CD4-positive, alpha-beta T cell treated with Interleukin-12 subunit alpha and Interleukin-12 subunit beta, for 1 hour (primary cell): ENCODE measurements at places on chromosomes 1 and 21.
A peak's percentile ranks its signal among the peaks of the same experiment; 100 is the strongest.

DNA sequence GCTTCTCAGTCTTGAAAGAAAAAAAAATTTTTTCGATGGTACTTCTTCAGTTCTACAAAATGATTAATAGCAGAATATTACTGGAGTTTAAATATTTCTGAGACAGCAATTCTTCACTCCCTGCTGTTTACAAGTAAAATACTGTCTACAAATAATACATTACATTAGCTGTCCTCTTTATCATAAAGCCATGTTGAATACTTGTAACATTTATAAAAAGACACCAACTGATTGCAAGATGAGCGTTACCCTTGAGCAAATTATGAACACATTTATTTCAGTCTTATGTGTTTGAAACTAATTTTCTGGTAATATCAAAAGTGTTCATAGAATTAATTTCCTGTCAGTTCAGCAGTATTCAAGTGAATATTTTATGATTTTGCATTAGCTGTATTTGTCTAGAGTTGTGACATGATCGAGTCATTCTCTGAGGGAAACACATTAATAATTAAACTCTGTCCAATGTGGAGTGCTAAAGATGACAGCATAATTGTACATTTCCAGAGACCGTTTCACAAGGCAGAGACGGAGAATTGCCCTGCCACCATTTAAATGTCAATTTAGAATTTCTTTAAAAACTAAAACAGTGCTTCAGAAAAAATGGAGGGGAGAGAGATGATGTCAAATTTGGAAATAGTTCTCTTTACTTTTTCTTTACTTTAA lies 1359.0 kb upstream of the ADGRL4 start:
- DNase-seq = no peak

GRCh38 chr21:41315726-41316125 lies 875 bp upstream of the FAM3B start:
- no peak for DNase-seq

- no peak for DNase-seq
Measured at GRCh38 chr1:200970771-200971427, 52.6 kb downstream of the KIF21B start.

GRCh38 chr1:188122646-188123045 lies 1293.9 kb downstream of the PLA2G4A start:
- no peak for DNase-seq

- no peak for DNase-seq
Measured at GRCh38 chr1:5972198-5972520, 20.1 kb downstream of the NPHP4 start.

GRCh38 chr1:156994277-156994676 lies 51.3 kb downstream of the ARHGEF11 start:
- DNase-seq = no peak

GRCh38 chr1:118974661-118975060 lies 13.5 kb downstream of the TBX15 start:
- DNase-seq = no peak

DNA sequence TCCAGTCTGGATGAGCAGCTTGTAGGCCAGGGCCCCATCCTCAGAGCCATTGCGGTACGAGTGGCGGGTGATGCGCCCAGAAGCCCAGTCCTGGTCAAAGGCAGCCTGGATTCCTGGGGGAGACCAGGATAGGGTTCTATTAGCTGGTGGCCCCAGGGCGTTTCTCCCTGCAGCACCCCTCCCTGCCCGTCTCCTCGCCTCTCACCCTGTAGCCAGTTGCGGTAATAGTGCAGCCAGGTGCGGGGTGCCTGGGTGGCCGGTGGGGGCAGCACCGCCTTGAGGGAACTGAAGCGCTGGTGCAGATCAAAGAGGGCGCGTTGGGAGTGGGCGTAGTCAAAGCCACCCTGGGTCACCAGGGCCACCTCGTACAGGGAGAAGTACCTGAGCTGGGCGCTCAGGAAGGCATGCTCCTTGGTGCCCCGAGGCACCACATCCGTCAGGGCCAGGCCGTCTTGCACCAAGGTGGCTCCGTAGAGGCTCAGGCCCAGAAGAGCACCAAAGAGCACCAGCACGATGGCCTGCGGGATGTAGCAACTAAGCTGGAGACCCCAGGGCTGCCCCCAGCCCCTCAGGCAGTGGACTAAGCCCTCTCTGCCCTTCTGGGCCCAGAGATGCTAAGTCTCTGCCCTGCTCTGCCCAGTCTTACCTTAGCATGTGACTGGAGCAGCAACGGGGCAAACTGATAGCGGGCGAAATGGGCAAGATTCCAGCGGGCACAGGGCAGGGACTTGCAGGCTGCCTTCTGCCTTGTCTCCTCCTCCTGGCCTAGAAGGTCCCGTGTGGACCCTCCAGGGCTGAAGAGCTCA lies 15.7 kb downstream of the PTCH2 start:
- DNase-seq = no peak

DNA sequence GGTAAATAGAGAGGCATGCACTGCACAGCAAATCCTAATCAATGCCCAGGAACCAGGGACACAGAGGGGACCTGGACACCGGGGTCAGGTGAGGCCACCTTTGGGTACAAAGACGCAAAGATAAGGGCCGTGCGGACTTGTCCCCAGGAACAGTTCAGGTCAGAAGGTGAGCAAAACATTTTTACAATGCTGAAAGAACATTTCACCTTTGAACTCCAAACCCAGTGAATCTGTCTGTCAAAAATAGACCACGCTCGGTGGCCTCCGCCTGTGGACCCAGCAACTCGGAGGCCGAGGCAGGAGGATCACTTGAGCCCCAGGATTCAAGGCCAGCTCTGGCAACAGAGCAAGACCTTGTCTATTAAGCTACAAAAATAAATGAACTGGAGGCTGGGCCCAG lies 15.2 kb downstream of the TNFRSF14 start:
- no peak for DNase-seq

DNA sequence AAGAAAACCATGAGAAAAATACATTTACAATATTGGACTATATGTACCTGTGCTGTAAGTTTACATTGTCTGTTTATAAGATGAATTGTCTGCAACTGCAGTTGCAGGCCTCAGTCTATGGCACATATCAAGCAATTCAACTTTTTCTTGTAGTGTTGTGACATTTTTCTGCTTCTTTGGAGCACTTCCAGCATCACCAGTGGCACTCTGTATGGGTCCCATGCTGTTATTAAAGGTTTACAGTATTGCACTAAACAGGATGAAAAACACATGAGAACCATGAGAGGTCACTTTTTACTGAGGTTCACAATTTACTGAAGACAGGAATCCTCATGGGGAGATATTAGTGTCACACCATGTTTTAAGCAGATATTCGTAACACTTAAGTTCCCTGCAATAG lies 118.6 kb downstream of the GRIK1 start:
- no peak for DNase-seq

- DNase-seq = no peak
Measured at GRCh38 chr1:56806804-56807203, 12.4 kb downstream of the FYB2 start.

- DNase-seq = no peak
Measured at GRCh38 chr1:230375147-230375546, 51.0 kb downstream of the PGBD5 start.

DNA sequence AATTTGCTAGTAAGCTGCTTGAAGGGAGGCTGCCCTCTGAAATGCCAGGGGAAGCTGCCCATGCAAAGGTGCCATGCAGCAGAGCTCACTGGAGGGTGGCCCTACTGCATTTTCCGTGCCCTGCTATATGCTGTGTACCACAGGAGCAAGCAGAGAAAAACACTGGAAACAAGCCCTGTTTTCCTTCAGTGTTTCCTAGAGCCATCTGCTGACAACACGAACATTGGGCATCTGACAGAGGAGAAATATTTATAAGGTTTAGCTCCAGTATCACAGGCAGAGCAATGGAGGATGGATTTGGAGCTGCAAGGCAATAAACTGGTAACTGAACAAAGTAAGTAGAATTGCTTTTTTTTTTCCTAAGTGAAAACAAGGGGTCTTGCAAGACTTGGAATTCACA lies 198.4 kb downstream of the USP25 start:
- DNase-seq = no peak

DNA sequence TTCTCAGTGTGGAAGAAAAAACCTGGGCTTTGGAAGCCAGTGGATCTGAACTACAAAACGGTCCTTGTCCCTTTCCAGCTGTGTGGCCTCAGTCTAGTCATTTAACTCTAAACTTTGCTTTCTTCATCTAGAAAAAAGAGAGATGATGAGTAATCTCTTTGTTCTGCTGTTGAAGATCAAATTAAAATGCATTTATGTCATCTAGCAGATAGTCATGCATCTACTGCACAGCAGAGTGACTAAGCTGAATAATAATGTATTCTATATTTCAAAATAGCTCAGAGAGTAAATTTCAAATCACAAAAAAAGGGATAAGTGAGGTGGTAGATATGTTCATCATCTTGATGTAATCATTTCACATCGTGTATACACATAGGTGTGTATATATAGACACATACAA lies 473.2 kb downstream of the DSCAM start:
- no peak for DNase-seq

- DNase-seq = no peak
Measured at GRCh38 chr21:43211760-43212115, 42.9 kb downstream of the CRYAA start.

GRCh38 chr1:160291248-160292220 lies 6.6 kb upstream of the PEX19 start:
- peak; percentile 81 for DNase-seq

DNA sequence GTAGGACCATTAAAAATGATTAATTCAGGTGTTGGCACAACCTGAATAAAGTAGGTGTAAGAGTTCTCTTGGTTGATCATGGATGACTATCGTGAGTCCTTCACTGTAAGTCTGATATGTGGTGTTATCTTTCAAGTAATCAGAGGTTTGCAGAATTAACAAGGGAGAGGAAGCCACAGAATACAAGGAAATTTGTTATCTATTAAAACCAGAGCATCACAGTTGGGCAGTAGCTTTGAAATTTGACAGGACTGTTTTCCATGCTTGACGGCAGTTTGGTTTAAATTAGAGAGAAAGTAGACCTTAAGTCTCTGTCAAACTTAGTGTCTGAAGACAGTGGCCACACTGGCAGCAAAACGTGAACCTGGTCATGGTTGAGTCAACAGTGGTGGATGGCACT lies 139.5 kb upstream of the KCNK2 start:
- no peak for DNase-seq

DNA sequence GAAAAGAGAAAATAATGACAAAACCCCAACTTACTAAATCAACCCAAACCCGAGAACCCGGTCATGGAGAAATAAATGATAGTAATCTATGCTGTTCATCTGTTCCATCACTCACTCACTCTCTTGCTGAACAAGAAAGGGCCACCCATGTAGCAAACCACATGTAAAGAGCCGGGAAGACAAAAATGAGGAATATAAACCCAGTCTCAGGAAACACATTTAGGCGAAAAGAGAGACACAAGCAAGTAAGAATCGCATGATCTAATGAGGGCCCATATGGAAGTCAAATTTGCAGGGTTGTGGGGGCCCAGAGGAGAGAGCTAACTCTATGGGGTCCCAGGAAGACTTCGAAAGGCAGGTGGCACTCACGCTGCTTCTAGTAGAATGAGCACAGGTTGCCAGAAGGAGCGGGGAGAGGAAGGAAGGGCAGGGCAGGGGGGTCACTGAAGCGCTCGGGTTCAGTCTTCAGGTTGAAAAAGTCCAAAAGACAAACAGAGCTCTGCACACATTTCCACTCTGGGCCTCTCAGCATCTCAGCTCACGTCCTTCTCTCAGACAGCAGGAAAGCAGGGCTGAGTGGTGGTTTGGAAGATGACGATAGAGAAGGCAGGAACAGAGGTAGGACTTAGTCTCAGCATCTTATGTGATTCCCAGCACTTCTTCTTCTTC lies 142.9 kb upstream of the KRTAP19-8 start:
- peak; percentile 40 for DNase-seq

DNA sequence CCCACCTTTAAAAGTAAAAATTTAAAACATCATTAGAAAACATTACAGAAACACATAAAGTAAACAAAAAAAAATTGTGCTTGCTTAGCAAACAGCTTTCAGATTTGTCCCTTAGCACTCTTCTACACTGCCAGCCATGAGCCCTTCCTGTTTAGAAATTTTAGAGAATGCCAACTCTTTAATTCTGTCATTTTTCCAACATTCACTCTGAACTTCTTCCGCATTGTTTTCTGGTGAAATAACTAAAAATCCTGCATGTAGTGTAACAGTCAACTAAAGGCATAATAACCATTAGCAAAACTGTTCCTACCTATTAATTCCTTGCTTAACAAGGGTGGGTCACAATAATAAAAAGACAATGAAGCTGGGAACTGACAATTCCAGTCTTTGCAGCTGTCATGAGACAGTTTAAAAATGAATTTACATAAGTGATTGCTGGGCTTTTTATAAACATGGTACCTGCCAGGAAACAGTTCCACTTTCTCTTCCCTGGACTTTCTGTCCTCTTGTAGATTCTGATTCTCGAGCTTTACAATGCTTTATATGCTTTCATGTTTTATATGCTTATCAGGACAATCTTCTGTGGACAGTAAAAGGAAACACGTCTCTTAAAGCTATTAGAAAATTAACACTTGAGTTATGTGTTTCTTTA lies 19.0 kb downstream of the GNG12 start:
- DNase-seq = no peak

- DNase-seq = no peak
Measured at GRCh38 chr1:7516341-7516740, 254.8 kb upstream of the VAMP3 start.

DNA sequence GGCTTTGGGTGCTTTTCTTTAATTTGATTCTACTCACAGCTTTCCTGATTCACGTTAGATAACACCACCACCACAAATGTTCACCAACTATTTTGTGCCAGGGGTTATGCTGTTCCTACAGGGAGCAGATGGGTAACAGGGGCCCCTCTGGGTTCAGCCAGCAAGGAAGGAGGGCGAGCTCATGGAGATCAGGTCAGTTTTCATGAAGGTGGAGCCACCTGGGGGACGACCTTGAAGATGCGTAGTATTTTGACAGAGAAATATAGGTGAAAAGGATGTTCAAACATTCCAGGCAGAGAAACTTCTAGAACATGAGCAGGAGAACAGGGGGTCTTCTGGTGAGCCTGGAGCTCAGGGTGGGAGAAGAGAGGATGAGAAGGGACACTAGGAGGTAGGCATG lies 28.9 kb downstream of the KIAA0040 start:
- DNase-seq = no peak

DNA sequence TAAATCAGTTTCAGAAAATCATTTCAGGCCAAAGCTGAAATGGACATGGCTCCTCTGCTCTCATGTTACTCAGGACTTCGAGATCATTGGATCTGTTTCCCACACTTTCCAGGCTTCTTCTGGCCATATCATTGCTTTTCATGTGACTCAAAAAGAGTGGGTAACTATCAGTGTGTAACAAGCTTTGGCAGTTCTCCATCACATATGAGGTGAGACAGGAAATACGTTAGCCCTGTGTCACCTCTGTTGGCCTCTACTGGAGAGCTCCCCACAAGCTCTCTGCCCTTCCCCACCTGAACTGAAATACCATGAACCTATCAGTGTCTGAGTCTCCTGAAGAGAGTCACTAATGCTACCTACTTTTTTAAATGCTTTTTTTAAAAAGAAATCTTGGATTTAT lies 128.2 kb downstream of the LBR start:
- no peak for DNase-seq

GRCh38 chr1:61486783-61487536 lies 238.0 kb downstream of the TM2D1 start:
- DNase-seq = no peak

GRCh38 chr1:25683731-25684130 lies 67.1 kb downstream of the MAN1C1 start:
- DNase-seq = no peak

GRCh38 chr1:29832936-29833335 lies 596.6 kb downstream of the PTPRU start:
- no peak for DNase-seq

GRCh38 chr1:205515781-205516253 lies 11.3 kb downstream of the CDK18 start:
- DNase-seq = no peak
